ENCODE measurements at places on chromosomes 4 and X.

GRCh38 chr4:152784490-152785350 is 5.0 kb downstream of the ARFIP1 start:
- peak; percentile 35 for DNase-seq

DNA sequence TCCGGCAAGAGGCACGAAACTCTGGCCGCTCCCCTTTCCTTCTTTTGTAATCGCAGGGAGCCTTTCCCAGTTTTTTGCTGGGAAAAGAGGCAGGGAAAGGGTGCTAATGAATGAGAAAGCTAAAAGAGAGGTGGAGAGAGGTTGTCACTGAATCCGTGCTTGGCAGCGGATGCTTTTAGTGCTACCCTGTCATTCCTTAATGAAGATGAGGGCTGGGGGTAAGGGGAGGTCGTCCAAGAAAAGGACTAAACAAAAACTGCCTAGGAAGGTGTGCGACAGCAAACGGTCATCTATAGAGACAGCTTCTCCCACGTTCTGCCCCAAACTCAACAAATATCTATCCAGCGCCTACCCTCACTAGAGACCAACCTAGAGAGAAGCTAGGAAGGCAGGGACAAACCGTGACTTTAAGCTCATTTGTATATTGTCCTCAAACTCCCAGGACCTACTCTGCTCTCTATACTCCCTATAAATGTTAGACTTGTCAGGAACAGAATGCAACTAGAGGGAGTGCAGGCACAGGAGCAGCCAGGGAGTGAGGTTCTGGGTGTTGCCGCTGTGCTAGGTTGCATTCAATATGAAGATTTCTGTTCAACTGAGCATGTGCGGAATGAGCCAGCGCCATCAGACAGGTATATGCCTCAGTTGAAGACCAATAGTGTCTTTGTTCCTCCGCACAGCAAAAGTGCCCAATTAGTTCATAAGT is 777 bp upstream of the CASK start:
- peak; percentile 44 for DNase-seq

DNA sequence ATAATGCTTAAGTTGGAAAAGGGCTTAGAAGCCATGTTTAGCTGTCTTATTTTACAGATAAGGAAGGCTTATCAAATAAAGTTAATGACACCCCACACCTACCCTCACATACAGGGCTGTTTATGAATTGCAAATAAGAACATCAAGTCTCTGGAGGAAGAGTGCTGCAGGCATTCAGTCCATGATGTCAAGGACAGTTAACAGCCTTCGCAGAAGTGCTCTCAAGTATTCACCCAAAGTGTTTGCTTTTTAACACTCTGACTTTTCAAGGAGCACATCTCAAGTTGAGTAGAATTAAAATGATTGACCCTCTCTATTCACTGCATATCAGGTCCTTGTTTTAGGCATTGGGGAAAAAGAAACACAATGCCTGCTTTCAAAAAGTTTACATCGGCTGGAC is 328.7 kb downstream of the LDB2 start:
- no peak for DNase-seq

DNA sequence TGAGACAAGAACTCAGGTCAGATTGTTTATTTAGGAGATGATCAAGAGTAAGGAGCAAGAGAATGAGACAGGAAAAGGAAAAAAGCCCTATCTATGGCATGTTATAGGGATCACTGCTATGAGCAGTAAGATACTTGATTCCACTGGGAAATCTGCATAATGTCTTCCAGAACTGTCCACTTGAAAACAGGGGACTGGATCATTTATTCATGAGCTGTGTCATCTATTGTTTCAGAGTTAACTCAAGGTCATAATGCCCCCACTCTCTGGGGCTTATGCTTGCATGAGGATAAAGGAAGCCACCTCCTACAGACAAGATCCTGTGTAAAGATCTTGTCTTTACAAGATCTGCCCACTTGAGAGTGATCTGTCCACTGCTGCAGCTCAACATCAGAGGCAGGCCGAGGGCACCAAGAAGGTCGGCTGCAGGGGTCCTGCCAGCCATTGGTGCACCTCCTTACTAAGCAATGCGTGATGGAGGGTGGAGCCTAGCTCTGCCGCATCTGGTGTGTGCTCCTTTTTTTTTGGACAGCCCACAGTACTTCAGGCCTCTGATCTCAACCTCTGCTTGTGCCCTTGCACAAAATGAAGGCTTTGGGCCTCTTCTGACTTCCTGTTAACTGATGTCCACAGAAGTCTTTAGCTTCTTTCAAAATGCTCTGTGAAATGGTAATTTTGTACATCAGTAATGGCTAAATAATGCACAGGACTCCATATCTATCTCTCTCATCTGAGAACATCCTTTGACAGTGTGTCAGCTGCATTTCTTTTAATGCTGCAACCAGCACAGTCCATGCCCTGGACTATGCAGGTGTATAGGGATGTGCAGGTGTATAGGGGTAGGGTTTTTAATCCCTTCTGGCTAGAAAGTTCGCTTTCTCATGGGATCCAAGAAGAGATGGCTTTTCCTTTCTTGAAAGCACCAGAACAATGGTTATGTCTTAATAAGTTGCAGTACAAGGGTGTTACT is 95.9 kb upstream of the TRPC3 start:
- DNase-seq, result no peak

GRCh38 chr4:11669156-11669555 is 240.5 kb upstream of the HS3ST1 start:
- DNase-seq, result no peak

DNA sequence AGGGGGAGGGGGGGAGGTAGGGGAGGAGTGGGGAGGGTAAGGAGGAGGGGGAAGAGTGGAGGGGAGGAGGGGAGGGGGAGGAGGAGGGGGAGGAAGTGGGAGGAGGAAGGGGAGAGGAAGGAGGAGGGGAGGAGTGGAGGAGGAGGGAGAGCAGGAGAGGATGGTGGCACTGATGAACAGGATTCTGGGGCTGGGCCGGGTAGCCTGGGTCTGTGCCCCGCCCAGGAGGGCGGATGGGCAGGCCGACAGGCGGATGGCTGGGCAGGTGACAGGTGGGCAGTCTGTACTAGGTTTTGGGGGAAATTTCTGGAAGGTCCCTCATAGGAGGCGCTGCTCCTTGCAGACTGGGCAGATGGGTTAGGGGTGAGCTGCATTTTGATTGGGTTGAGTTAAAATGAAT is 66.0 kb upstream of the ADRA2C start:
- DNase-seq, result no peak

Data from KBM-7 (cell line).